ENCODE measurements at places on chromosomes 11 and 22.

GRCh38 chr11:114463999-114464398 is 24.7 kb downstream of the REXO2 start:
- no peak for DNase-seq

- DNase-seq, result no peak
Measured at GRCh38 chr11:94025690-94026394, 4.7 kb downstream of the HEPHL1 start.

- DNase-seq, result peak; percentile 46
Measured at GRCh38 chr22:29345932-29346331, 30.4 kb upstream of the RASL10A start.

GRCh38 chr11:66048547-66049323 is at the start of gene GAL3ST3:
TSS of gene GAL3ST3 (minus strand) at chr11:66049161. CDS start at chr11:66045415, 3,746 bp downstream.
- no peak for DNase-seq

DNA sequence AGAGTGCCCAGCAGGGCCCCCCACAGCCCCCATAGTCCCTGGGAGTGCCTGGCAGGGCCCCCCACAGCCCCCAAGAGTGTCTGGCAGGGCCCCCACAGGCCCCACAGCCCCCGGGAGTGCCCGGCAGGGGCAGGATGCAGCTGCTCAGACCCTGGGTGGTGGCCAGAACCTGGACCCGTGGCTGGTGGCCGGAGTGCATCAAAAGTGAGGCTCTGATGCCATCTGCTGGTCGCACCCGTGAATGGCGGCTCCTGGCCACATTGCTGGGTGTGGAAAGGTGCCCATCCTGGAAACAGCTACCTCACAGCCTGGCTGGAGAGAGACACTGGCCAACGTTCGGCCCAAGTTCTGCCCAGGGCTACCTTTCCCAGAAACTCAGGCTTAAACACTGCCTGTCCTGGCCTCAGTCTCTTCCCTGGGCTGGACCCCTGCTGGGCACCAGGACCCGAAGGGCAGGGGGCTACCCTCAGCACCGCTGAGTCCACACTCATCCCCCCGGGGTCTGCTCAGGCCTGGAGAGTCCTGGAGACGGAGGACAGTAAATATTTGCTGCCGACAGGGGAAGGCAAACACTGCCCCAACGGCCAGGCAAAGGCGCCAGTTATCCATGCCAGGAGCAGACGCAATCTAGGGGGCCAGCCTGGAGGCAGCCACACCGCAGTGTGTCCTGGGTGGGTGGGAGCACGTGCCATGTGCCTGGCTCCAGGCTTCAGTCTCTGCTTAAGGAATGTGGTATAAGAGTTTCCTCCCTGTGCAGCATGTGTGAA is 4.4 kb downstream of the INS start:
- peak; percentile 25 for DNase-seq

- DNase-seq, result peak; percentile 95
Measured at GRCh38 chr11:76752321-76753143, 30.6 kb upstream of the TSKU start.

DNA sequence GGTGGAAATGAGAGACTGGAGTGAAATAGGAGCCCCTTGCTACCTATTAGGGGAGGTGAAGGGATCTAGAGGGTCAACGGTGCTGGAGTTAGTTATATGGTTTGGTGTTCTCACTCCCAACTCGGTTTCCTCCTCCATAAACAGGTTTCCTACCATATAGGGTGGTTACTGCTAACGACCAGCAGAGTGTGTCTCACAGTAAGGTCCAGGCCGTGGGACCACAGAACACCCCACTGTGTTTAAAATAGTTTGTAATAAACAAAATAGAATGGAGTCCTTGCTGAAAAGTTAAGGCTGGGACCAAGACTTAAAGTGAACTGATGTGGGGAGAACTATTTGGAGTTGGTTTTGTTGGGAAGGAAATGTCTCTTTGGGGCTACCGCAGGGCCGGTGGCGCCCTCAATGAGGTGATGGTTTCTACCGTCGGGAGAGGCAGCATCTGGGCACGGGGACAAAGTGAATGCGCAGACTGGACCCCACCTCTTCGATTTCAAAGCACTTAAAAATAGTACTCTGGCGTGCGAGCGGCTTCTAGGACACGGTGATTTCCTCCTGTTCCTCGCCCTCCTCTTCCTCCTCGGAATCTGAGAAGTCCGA is 4.5 kb downstream of the DBX1 start:
- DNase-seq, result no peak

DNA sequence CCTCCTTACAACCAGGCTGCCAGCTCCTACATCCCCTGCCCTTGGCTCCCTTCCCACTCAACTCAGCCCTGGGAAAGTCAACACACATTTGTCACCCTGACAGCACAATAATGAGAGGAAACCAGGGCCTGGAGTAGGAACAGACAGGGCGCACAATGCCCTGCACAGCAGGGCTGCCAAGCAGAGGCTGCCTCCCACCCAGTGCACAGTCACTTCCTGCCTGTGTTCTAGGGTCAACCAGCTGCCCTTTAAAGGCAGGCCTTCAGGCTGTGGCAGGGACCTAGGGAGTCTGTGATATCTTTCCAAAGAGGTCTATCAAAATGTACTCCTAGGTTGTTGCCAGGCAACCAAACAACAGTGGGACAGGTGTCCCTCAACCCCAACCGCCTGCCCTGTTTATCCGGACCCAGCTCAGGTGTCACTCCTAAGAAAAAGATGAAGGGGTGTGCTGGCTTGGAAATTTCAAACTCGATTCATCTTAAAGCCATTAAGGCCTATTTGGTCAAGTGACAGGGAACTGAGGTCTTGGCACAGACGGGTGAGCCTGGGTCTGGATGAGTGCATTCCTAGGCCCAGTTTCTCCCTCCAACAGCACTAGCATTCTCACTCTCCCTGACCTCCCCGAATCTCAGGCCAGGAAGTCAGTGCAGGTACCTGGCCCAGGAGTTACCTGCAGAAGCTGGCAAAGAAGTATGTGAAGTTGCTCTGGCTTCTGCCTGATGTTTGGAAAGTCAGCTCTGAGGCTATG is 110.3 kb upstream of the PITPNB start:
- peak; percentile 5 for DNase-seq

- peak; percentile 61 for DNase-seq
Measured at GRCh38 chr11:112255067-112255720, 5.5 kb downstream of the PLET1 start.

- DNase-seq, result peak; percentile 34
Measured at GRCh38 chr11:86990031-86990430, 34.8 kb upstream of the FZD4 start.

GRCh38 chr11:119307219-119307618 is 9.7 kb downstream of the MCAM start:
- DNase-seq, result no peak

DNA sequence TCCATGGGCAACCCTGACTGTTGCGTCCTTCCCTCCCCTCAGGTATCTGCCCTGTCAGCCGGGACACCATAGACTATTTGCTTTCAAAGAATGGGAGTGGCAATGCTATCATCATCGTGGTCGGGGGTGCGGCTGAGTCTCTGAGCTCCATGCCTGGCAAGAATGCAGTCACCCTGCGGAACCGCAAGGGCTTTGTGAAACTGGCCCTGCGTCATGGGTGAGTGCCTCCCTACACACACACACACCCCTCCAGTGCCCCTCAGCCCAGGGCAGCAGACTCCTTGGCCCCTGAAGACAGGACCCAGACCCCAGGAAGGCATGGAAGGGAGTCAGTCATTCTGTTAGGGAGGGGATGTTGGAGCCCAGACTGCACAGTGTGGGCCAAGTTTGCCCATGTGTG is 17.9 kb upstream of the UVRAG start:
- no peak for DNase-seq

GRCh38 chr11:29093416-29094120 is 923.3 kb downstream of the KCNA4 start:
- DNase-seq, result peak; percentile 70

DNA sequence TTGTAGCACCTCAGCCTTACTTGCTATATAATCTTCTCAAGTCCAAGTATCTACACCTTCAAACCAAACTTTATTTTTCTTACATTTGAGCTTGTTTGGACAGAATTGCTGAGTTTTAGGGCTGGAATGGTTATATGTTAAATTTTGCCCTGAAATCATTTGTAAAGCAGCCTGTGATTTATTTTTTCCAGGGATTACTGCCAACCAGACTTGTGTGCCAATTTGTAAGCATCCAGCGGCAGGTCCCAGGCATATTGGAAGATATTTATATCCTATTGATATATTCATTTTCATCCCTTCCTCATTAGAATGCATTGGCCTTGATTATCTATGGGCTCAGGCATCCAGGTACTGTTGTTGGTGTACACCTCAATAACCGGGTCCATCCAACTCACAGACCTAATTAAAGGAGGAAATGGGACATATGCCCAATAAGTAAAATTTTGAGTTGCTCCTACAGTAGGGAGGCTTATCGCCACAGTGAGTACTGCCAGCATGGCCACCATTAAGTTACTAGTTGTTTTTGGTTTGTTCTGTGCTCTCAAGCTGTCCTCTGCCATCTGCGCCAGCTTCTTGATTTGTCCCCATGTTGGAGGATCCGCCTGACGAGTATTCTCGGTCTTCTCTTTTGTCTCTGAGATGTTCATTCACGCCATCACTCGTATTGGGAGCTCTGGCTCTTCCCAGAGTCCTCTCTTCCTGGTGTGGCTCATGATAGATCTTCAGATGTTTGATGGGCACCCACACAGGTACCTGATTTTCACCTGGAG is 9.8 kb upstream of the DNAJB13 start:
- no peak for DNase-seq

DNA sequence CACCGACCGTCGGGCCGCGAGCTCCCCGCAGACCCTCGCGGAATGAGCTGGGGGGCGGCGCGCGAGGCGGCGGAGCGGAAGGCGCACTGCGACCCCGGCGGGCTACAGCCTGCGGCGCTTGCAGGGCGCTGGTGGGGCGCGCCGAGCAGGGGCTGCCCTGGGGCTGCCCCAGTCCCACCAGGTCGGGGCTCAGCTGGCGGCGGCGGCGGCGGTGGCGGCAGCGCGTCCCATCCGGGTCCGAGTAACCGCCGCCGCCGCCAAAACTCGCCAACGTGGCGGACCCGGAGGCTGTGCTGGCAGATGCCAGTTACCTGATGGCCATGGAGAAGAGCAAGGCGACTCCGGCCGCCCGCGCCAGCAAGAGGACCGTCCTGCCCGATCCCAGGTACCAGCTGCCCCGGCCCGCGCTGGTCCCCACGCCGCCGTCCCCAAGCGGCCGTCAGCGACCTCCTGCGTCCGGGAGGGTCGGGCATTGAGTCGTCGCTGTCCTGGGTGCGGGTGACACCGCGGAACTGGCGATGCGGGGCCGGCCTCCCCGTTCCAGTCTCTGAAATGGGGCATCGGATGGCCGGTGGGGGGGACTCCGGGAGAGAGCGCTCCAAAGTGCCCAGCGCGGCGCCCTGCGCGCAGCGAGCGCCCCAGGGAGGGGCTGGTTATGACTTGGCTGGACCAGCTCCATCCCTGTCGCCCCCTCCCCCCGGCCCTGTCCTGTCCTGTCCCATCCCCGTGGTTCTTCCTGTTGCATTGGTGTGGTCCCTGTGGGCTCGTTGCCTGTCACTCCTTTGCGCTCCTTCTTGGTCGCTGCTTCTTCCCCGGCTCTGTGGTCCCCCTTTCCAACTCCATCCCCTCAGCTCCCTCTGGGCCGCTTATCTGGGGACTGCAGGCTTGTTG is 63.5 kb downstream of the CRYBB2 start:
- DNase-seq, result no peak

DNA sequence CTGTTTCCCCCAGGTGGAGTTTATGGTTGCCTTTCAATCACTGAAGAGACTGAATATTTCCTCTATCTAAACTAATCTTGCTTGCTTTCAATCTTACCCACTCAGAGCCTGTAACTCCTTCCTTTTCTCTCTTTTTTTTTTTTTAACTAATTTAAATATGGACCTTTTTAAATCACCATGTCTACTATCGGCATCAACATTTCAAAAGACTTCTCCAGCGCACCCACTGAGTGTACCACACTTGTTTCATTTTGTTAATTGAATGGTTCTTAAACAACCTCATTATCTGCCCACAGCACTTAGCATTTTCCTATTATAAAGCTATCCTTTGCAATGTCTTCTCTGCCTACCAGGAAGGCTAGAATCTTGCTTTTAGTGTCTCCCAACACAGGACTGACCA is 1212.5 kb downstream of the LRRC4C start:
- DNase-seq, result no peak

GRCh38 chr11:128206461-128206860 is 380.9 kb downstream of the ETS1 start:
- DNase-seq, result no peak

- DNase-seq, result no peak
Measured at GRCh38 chr22:44120314-44120704, 60.4 kb upstream of the PARVG start.

DNA sequence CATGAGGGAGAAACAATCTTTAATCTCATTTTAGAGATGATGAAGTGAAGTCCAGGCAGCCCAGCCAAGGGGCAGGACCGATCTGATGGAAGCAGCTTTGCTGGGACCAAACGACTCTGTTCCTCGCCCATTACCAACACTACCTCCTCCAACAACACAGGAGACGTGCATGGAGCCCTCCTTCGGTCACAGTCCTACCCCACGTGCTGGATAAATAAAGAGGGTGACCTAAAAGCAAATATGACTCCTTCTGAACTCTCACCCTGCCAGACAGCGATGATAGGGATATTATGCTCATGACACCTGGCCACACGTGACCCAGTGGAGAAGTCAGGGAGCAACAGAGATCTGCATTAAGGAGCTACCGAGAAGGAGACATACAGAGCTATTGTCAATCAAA is 26.0 kb downstream of the SCGB1A1 start:
- DNase-seq, result no peak

- no peak for DNase-seq
Measured at GRCh38 chr22:39731481-39731880, 160.9 kb downstream of the CACNA1I start.

DNA sequence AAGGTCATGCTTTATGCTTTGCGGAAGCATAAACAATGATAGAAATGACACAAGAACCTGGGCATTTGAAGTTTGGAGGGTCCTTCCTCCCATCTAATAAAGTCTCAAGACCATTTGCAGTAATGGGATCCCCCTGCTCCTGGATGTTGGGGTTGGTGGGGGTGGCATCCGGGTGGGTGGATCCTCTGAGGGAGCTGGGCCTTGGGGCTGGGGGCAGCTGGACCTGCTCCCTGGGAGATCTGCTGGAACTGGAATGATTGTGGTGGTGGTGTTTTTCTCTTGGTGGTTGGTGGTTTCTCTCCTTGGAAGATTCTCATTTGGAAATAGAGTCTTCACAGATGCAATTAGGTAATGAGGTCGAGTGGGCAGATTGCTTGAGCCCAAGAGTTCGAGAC is 2.2 kb upstream of the NAP1L4 start:
- no peak for DNase-seq

DNA sequence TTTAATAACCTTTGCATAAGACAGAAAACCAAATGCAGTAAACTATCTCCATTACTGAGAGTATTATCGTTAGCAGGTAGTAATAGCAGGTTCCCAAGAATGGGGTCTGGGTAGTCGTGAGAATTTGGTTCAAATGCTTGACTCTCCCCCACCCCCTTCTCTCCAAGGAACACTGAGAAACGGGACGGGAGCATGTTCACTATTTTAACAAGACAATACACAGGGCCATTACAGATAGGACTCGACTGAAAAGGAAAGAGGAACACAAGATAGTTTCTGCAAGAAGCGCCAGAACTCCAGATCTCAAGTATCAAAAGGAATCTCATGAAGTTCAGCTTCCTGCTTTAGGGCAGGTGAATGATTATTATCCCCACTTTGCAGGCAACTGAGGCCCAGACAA is 27.0 kb downstream of the KMT5B start:
- DNase-seq, result no peak

GRCh38 chr11:48141475-48142122 is 75.0 kb upstream of the OR4B1 start:
- DNase-seq, result peak; percentile 55

All from AG10803 (cell line).